ENCODE measurements at places on chromosomes 1 and 21.

DNA sequence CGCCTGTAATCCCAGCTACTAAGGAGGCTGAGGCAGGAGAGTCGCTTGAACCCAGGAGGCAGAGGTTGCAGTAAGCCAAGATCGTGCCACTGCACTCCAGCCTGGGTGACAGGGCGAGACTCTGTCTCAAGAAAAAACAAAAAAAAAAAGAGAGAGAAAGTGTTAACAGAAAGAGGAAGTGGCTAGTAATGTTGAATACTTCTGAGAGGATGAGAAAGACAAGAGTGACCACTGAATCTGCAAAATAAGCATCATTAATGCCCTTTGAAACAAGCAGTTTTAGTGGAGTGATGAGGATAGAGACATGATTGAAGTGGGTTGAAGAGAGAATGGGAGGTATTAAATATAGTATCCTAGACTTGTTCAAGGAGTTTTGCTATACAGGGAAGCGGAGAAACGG, 11.7 kb downstream of the MPZ start:
- no peak for DNase-seq

- DNase-seq, result no peak
These were observed 95.6 kb downstream of the RGS2 start for GRCh38 chr1:192904438-192904895.

- no peak for DNase-seq
These were observed 519.9 kb downstream of the SMYD3 start for GRCh38 chr1:245987219-245987545.

GRCh38 chr1:147924813-147925212, 3.4 kb upstream of the GPR89B start:
- DNase-seq, result no peak

DNA sequence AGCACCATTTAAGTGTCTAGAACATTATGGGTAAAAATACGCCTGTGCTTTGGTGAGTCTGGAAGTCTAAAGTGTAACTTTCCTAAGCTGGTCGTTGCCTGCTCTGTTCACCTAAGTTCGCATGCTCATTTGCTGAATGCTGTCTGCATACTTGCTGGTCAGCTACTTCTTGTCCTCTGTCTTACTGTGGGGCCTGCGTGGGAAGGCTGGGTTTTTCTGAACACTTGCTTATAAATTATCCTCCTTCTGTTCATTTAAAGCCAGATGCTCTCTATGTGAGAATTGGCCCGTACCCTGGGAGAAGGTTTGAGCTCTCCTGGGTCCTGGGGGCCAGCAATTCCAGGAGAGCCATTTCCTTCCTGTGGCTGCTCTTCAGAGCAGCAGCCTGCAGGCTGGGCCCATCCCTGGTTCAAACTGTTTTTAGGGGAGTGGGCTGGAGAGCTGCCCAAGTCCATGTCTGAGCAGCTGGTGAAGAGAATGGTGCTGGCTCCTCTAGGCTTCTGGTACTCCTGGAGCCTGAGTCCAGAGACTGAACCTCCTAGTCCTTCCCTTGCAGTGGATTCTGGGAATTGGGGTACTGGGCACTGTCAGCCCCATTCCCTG, 75.7 kb downstream of the GALNT2 start:
- DNase-seq, result no peak

DNA sequence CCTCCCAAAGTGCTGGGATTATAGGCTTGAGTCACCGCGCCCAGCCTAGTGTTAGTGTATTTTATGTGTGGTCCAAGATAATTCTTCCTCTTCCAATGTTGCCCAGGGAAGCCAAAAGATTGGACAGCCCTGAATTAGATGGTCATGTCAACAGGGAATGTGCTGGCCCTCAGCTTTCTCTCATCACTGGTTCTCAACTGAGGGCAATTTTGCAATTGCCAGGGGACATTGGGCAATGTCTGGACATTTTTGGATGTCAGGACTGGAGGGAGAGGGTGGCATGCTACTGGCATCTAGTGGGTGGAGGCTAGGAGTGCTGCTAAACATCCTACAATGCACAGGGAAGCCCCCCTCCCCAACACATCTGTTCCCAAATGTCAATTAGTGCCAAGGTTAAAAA, 95.0 kb downstream of the LAMC2 start:
- DNase-seq, result no peak

- peak; percentile 75 for DNase-seq
These were observed 8.5 kb downstream of the FBXO2 start for GRCh38 chr1:11645670-11646265.

- DNase-seq, result no peak
These were observed 1105.9 kb downstream of the AMY1C start for GRCh38 chr1:104855550-104855949.

DNA sequence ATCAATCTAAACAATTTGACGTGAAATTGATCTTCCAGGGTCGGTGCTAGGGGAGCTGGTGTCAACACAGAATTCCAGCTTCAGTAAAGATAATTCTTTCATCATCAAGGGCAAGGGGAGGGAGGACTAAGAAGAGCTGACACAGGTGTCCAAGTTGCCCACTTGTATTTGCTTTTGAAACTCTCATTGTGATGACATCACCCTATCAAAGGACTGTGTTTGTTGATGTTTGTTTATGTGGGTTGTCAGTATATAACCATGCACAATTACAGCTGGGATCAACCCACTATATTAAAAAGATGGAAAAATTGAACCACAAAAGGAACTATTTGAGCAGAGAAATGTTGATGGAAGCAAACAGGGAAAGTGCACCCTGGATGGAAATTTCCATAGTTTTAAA, 48.8 kb downstream of the ZC3H11B start:
- no peak for DNase-seq

- DNase-seq, result no peak
These were observed 28.1 kb upstream of the SNX27 start for GRCh38 chr1:151583796-151584195.

GRCh38 chr1:212630158-212630900, 21.8 kb downstream of the ATF3 start:
- DNase-seq, result peak; percentile 44

- DNase-seq, result no peak
These were observed 68.4 kb upstream of the GPR88 start for GRCh38 chr1:100469578-100469977.

DNA sequence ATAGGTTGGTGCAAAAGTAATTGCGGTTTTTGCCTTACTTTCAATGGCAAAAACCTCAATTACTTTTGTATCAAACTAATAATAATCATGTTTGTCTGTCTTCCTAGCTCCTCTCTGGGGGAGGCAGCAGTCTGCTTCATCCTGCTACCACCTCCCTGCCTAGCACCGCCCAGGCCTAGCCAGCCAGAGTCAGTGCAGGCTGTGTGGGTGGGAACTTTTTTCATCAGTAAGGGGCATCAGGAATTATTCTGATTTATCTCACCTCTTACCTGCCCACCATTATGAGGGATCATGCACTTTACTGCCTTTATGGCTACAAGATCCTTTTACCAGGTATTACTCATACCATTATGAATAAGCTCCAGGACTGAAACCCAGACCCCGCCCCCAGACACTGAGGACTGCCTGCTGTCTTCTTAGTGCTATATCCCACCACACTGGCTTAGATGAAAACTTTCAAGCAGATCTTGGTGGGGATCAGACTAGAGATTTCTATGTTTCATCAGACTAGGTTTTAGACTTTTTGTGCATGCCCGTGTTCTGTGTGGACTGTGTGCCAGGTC, 116.4 kb downstream of the PBX1 start:
- no peak for DNase-seq

DNA sequence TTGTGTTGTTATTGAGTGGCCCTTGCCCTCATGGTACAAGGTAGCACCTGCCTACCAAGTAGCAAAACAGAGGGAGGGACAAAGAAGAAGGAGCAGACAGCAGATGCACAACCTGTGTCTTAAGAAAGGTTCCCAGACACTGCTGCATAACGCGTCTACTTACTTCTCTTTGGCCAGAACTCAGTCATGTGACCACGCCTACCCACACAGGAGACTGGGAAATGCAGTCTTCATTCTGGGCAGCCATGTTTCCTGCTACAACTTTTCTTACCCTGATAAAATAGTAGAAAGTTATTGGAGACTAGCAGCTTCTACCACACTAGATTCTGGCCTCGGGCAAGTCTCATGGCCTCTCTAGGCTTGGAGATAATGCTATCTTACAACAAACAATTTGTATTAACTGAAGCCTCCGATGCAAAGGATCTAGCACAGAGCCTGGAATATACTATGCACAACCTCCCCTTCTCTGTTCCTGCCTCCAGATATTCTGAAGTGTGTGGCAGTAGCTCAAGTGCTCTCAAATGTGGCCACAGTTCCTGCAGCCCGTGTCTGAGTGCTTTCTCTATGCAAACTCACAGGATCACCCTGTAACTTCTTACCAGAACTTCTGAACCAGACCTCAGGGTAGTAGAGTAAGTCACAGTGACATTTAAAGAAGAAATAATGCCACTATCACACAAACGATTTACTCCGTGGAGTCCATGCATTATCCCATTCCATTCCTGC, 34.1 kb upstream of the BTG2 start:
- DNase-seq, result peak; percentile 50

DNA sequence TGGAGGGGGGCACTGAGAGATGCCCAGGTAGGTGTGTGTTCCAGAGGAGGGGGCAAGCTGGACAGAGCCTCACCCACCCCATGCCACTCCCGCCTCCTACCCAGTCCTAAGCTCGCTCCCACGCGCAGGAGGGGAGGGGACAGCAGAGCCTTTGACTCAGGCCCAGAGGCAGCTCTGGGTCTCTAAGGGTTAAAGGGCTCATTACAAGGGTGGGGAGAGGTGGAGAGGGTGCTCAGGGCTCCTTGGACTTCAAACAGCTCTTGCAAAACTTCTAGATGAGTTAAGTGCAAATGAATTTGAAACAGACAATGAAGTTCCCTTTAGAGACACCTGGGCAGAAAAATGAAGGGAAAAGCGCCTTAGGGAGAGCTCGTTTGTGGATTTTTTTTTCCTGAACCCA, 104.2 kb upstream of the CASZ1 start:
- DNase-seq, result no peak

DNA sequence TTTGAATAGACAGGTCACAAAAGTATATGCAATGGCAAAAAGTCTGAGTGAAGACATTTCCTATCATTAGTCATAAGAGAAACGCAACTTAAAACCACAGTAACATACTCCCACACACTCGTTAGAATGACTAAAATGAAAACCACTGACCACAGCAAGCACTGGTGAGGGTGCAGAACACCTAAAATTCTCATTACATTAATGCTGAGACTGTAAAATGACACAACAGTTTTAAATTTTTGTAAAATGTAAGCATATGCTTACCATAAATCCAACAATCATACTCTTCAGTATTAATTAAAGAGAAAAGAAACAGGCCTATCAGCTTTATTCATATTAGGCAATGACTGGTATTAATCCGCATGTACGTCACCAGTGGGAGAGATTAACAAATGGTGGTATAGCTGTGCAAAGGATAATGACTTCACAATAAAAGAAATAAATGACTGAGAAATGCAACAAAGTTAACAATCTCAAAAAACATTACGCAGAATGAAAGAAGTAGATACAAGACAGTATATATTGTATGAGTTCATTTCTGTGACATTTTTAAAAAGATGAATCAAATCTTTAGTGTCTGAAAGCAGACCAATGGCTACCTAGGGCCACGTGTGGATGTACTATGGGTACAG, 253.5 kb downstream of the AKT3 start:
- no peak for DNase-seq

DNA sequence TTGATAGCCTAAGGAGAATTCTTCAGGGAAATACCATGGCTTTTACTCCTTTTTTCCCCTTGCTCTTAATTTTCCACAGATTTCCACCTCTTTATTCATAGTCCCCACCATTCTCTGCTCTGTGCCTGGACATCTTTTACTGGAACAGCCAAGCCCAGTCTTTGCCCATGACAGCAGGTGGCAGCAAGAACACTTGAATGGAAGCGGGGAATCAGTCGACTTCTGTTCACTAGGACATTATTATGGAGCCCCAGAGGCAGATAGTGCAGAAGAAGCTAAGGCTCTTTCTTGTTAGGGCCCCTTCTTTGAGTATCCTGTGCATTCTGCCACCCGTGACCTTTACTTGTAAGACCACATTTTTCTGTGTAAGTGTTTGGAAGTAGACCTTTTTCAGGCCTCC, 6.3 kb downstream of the OR14I1 start:
- DNase-seq, result no peak

- DNase-seq, result no peak
These were observed 13.3 kb downstream of the RBBP5 start for GRCh38 chr1:205108464-205108863.

DNA sequence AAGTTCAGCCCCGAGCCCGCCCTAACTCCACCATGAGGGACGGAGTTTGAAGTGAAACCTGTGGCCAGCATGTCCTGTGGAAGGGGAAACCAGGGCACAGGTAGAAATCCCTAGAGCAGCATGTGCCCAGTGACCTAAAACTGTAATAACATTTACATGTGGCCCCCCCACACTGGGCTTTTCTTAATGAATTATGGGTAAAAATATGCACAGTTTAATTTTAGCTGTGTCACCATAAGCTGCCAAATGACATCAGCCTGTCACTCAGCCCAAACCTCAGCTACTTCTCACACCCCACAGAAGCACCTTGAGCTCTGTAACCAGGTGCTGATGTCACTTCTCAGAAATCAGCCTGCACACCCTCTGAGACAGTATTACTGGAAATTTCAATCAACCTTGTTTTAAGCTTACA, 50.0 kb upstream of the SLC19A1 start:
- peak; percentile 32 for DNase-seq

DNA sequence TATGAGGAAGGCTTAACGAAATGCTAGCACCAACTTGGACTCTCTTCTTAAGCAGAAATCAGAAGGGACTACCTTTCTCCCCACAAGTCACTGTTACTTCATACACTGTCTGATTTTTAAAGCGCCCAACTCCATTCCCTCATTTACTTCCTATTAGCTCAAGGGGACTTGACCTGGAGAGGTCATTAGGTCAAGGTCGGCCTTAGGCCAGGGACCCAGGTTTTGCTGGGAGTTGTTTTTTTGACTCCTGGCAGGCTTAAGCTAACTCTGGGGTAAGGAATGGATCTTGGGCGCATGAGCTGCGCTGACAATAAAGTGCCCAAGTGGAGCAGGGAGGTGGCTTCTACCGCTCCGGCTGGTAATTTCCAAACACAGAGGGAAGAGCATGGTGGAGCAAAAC, 16.8 kb downstream of the ADAR start:
- DNase-seq, result no peak

DNA sequence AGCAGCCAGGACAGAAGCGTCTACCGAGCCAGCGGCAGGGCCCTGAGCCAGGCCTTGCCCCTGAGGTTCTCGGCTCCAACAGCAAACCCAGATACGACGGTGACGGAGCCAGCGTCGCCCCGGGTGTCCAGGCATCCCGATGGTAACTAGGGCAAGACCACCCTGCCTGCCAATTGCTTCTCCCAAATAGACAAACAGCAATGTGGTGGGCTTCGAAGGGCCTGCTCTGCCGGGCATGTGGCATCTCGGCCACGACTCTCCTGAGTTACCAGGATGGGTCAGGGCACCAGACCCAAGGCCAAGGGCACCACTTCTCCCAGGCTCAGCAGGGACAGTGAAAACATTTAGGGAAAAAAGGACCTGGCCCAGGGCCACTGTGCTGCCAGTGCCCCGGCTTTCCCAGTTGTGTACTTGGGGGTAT, 3.2 kb upstream of the ACTRT2 start:
- no peak for DNase-seq

DNA sequence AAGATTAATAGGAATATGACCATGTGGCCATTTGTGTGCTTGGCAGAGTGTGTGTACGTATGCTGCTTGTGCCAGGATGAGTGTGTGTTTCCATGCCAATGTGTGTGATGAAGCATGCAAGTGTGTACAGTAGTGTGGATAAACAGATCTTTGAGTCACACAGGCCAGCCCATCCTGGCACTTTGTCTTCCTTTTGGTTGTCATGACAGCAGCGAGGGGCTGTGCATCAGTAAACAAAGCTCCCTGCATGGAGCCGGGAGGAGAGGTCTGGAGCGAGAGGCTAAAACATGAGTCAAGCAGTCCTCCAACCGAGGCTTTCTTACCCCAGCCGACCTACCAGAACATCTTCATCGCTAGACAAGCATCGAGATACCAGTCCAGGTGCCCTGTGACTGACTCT, 221.2 kb downstream of the CACNA1E start:
- no peak for DNase-seq

Measured in T-helper 9 cell (primary cell).